ENCODE measurements at places on chromosomes 2 and 18.

- DNase-seq: no peak
These were observed 55.1 kb upstream of the NETO1 start for GRCh38 chr18:72922895-72923294.

- no peak for DNase-seq
These were observed 108.4 kb downstream of the CTNNA2 start for GRCh38 chr2:79621252-79621651.

DNA sequence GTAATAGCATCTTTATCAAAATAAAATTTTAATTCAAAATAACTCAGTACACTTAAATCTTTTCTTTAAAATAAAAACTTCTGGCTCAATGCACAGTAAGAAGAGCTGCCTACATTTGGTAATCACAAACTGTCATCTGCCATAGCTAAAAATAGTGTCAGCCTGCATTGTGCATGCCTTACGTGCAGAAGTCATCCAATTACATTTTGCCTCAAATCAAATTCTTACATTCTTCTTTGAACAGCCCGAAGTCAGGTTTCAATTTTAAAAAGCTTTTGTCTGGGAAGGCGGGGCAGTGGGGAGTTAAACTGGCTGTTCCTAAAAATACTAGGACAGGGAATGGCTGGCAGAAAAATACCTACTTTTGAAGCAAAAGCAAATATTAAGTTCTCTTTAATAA lies 51.1 kb downstream of the RTN4 start:
- no peak for DNase-seq

- no peak for DNase-seq
These were observed 76.2 kb downstream of the NABP1 start for GRCh38 chr2:191754103-191754502.

DNA sequence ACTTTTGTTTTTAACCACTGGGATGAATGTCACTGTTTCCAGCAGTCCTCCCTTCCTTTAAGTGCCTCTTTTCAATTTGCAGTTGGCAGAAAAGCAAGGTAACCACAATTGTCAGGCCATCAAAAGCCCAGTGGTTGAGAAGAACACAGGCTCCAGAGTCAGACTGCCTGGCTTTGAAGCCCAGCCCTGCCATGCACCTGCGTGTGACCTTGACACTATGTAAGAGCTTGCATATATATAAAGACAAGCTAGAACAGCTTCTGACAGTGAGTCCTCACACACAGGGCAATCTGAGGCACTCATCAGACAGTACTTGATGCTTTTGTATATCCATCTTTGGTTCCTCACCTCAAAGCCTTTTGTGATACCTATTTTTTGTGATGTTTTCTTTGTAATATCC lies 11.0 kb downstream of the CCBE1 start:
- DNase-seq: no peak

GRCh38 chr2:171673905-171674304 lies 13.4 kb upstream of the DYNC1I2 start:
- DNase-seq: no peak

- no peak for DNase-seq
These were observed 67.7 kb downstream of the CTAGE1 start for GRCh38 chr18:22349966-22350365.

DNA sequence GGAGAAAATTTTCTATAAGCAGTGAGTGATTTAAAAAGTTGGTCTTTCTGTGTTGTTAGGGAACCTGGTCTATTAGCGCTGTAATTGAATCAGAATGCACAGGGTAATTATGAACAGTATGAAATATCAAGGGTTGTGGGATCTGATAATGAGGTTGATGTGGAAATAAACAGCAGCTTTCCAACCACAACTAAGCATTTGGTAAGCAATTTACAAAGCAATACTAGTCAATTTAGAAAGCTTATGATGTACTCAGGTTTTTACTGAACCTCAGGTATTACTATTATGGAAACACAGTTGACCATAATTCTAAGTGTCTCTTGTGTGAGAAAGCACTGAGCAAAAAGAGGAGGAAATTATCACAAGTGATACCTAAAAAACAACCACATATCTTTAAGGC lies 11.0 kb upstream of the SMCHD1 start:
- DNase-seq: no peak

- no peak for DNase-seq
These were observed 23.6 kb downstream of the OLA1 start for GRCh38 chr2:174224665-174225288.

DNA sequence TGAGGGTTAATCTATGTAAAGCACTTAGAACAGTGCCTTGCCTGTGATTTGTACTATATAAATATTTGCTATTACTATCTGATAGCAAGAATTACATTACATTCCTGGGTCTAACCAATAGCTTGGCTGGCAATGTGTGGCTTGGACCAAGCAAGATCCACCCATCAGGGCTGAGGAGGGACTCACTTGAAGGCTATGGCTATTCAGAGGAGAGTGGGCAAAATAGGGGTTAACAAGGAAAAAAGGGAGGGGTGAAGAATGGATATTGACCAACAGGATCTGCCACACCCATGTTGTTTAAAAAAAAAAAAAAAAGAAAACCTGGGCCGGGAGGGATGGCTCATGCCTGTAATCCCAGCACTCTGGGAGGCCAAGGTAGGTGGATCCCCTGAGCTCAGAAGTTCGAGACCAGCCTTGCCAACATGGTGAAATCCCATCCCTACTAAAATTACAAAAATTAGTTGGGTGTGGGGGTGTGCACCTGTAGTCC lies 20.0 kb upstream of the TMBIM1 start:
- DNase-seq: no peak
